ENCODE measurements at places on chromosomes 1 and 21. TPM values are rescaled to one million over a fixed set of nuclear protein-coding genes. Genes with fewer than 3 reads are reported as not detected.

DNA sequence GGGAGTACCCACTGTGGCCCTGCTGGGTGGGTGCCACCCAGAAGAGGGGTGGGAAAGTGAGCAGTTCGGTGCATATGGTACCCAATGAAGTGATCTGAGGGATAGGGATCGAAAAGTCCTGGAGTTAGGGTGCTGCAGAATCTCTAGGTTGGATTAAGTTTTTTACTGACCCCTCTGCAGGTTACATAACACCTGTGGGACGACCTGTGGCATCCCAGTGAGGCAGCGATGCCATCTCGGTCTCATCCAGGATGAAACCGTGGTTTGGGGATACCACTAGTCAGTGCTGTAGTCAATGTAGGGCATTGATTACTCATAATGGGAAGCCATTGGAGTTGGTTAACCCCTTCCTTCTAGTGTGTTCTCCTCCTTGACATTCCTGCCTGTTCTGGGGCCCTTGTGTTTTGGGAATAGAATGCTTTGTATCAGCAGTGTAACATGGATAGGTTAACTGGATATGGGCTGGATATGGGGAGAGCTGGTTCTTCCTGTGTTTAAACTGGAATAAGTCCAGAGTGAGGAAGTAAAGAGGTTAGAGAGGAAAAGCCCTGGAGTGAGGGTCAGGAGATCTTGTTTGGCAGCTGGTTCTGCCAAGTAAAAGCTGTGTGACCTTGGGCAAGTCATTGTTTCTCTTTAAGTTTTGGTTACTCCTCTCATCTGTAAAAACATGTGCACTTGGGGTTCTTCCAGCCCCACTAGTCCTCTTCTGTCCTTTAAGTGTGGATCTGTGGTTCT is 42.8 kb upstream of the ATF3 start:
- no peak for DNase-seq

DNA sequence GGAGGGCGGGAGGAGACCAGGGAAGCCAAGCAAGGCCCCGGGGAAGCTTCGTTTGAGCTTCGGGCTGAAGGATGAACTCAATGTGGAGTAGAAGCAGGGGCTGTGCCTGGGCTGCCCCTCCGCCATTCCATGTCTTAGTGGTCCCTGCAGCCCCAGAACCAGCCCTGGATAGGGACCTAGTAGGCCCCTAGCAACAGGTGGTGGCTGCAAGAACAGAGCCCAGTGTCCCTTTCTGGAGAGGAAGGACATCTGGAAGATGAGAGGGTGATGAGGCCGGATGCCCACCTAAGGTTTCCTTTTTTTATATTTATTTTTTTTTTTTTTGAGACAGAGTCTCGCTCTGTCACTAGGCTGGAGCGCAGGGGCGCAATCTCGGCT is 27.2 kb downstream of the ECE1 start:
- no peak for DNase-seq

DNA sequence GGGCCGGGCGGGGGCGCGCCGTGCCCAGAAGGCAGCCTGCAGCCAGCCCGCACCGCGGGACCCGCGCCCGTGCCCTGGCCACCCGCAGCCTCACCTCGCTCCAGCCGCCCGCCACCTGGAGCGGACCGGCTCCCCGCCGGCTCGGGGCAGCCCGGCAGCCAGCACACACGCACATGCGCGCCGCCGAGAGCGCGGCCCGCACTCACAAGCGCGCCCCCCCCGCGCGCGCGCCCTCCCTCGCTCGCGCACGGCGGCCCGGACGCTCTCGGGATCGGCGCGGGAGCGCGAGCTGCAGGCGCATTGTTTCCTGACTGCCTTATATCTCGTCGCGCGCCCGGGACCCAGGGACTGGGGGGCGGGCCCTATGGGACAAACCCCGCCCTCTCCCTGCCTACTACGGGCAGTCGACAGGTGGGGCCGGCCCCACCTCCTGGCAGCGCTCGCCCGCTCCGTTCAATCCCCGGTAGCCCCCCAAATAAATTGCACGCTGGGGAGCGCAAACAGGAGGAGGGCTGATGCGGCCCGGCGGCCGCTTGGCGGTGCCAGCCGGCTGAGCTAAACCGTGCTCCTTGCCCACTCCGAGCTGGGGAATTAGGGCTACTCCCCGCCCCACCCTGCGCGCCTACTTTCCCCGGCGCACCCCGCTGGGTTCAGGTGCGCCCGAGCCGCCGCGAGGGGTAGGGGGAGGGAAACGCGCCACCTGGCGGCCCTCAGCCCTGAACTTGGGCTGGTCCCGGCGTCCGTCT is at the start of gene MYCL:
TSS of gene MYCL (minus strand) at position 204 of the 746 bp plus-strand sequence. CDS start 483 bp downstream, outside the sequence.
- DNase-seq, result no peak

GRCh38 chr21:35438643-35439404 is 389.7 kb upstream of the RUNX1 start:
- no peak for DNase-seq

CATSPERE gene
- not detected for total RNA-seq

Data from H4 (cell line).